ENCODE measurements at places on chromosomes 6 and 20.

GRCh38 chr6:105332576-105332975 lies 70.3 kb downstream of the PREP start:
- DNase-seq: no peak

- DNase-seq: no peak
Observed at GRCh38 chr6:51617751-51618150, 469.7 kb downstream of the PKHD1 start.

DNA sequence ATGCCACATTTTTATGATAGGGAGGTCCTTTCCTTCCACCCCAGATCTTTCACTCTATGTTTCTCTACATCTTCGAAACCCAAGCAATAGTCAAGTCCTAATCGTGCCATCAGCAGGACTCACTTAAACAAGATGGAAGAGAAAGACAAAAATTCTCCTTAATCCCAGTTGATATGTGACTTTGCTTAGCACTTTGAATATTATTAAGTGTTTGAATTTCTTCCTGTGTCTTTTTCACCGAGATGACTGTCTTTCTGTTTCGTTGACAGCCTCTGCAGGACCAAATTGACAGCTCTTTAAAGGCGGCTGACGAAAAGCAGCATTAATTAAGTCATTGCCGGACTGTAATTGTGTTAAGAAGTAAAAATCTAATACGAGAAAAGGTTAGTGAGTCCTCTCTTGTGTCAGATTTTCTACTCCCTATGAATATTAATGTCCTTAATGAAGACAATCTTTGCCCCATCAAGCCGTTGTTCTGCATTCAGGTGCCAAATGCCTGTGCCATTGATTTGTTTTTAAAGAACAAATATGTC lies 208.8 kb upstream of the TSHZ2 start:
- DNase-seq: no peak

- DNase-seq: no peak
Observed at GRCh38 chr6:11542863-11543262, 5.3 kb downstream of the TMEM170B start.

GRCh38 chr6:169144356-169144755 lies 109.3 kb downstream of the THBS2 start:
- no peak for DNase-seq

DNA sequence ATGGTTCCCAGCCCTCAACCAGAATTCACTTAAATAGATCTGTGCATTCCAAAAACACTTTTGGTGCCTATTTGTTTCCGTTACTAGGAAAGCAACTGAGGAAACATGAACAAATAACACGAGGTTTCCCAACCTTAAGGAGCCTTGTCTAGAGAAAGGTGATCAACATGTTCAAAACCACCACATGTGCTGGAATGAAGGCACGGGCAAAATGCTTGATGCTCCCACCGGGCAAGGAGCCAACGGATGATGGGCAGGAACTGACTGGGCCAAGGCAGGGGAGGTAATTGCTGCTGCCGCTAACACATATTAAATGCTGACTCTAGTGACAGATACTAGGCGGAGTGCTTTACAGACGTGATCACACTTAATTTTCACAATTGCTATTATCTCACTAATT lies 2.5 kb downstream of the MYLK4 start:
- DNase-seq: no peak

DNA sequence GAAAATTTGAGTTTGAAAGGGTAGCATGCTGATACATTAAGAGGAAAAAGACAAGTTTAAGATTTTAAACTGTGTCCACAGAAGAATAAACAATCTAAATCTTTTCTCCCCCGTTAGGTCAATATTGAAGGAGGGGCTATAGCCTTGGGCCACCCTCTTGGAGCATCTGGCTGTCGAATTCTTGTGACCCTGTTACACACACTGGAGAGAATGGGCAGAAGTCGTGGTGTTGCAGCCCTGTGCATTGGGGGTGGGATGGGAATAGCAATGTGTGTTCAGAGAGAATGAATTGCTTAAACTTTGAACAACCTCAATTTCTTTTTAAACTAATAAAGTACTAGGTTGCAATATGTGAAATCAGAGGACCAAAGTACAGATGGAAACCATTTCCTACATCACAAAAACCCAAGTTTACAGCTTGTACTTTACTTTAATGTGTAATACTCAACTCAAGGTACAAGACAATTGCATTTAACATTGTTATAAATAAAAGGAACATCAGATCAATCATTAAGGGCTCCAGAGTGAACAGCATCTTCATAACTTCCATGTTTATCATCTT lies 10.8 kb downstream of the TCP1 start:
- no peak for DNase-seq

GRCh38 chr6:99350573-99350972 lies 1.1 kb upstream of the FAXC start:
- no peak for DNase-seq

DNA sequence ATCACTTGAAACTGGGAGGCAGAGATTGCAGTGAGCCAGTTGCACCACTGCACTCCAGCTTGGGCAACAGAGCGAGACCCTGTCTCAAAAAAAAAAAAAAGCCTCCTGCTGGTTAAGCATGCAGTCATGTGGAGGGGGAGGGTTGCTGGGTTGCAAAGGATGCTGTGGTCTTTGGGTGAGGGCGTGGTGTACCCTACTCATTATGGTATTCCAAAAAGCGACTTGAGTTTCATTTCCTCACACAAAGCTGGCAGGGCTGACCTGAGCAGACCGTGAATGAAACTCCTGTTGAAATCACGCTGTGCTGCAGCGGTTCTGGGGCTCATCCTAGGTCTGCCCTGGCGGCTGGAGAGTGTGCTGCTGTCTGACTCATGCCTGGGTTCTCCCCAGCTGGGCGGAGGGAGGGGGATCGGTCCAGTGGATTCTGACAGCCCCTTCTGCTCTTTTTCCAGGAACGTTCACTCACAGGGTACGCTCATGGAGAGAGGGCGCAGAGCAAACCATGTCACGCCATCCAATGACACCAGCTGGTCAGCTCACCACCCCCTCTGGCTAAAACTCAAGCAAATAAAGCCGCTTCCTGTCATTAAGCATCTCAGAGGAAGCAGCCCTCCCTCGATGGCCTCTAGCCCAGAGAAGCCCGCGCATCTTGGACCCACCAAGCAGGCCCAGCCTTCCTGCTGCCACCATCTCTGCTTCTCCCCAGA lies 166.2 kb downstream of the SCML4 start:
- DNase-seq: no peak

DNA sequence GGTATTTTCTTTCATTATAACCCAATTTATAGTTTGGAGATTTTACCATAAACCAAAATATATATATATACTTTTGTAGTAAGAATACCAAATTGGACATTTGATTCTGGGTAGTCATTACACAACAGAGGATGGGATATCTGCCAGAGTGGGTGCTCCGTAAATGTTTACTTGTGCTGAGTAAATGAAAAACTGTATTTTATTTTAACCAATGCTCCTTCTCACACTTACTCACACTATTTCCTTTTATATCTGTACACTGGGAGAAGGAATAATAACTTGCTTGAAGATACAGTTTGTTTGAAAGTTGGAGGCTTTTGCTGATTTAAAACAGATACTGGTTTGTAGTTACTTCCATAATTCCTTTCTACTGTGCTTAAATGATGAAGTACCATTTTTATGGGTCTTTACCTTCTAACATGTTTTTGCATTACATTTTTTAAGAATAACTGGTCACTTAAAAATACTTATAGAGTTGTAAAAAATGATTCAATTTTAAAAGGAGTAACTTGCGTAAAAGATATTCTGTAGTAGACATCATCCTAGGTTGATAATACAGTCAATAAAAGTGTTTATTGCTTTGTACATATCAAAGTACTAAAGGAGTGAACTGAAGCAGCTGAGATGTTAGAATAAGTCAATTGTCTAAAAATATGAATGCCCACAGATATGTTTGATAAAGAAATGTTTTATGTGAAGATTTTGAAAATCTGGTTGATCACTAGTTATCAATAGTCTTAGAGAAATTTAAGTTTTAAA lies 411.7 kb downstream of the UTRN start:
- no peak for DNase-seq

DNA sequence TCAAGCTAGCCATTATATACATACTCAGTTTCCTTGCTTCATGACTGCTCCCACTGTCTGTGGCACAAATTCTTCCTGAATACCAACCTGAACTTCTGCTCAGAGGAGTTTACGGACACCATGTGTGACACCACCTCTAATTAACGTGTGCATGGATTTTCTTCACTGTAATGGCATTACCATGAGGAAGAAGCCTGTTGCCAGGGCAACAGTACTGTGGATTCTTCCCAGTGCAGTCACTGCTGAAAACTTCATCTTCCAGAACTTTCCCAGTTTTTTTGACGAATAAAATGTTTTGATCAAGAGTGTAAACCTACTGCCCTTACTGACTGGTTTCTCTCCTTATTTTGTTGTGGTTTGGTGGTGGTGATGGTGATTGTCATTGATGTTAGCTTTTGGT lies 444.3 kb upstream of the NRSN1 start:
- DNase-seq: no peak

- DNase-seq: no peak
Observed at GRCh38 chr6:123321020-123321419, 315.7 kb downstream of the TRDN start.

DNA sequence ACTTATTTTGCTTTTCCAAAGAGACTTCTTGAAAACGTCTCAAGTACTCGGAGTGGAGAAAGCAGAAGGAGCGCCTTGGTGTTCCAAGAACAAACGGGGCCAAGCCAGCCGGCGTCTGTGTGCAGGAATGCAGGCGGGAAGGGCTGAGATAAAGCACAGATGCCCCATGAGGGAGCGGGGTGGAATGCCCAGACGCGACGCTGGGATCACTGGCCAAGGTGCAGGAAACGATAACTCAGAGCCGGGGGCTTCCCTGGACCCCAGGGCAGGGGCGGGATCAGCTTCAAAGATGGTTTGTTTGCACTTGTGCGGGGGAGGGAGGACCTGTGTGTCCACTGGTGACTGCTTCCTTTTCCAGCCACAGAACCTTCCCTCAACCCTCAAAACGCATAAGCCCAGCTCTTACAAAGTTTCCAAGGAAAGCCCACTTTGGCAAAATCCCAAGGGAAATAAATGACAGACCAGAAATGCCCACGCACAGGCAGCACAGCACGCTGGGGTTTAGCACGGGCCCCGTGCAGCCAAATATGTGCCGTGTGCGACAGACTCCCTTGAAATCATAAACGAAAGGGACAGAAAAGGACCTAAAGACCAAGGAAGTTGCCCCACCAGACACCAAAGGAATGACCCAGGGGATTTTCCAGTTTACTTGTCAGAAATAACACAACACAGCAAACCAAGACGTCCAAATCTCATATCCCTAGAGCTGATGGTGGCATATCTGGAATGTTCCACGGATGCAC lies 113.9 kb downstream of the NFATC2 start:
- DNase-seq: no peak

DNA sequence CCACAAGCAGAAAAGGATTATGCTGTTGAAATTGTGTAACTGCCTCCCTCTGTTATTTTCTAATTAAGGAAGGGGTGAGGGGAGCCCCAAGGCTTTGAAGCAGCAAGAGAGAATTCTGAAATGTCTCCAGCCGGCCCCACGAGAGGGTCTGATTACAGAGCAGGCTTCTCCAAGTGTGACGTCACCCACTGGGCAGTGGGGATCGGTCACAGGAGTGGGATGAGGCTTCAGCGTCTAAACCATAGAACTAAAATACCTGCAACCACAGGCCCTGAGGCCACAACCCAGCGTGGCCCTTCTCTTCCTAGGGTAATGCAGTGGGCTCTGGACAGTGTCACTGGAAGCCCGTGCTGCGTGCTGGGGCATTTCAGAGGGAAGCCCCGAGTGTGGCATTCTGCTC lies 38.6 kb upstream of the APCDD1L start:
- DNase-seq: no peak

DNA sequence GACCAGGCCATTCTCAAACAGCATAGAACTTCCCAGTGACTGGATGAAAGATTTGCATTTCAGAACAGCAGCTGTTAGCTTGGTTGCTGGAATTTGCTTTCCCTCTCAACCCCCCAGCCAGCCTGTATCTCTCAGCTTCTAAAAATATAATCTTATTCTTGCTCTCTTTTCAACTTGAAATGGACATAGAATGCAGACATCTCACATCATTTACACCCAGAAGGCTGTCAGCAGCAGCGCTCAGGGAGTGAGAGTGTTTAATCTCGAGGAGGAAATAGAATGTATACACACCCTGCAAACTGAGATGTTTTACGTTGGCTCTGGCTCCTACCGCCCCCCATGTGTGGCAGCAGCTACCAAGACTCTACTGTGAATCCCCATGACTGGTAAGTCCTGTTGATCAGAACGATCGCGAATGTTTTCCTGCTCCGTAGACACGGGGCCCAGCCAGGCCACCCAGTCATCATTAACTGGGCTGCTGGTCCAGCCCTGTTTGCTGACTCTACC lies 163.4 kb upstream of the SLC24A3 start:
- DNase-seq: peak; percentile 43

DNA sequence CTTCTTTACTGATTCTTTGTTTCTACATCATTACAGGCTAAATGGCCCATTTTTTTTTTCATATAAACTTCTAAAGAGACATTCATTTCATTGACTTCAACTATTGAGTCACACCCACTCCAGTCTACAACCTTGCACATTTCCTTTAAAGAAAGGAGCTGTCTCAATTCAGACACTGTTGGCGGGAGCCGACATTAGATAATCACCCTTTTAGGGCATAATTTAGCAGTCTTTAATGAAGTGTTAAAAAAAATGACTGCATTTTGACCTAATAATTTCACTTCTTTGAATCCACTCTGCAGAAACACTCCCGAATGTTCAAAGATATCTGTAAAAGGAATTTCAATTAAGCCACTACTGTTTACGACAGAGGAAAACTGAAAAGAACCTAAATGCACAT lies 1.5 kb downstream of the EPM2A start:
- no peak for DNase-seq

GRCh38 chr6:35596448-35597442 lies 84.0 kb upstream of the TULP1 start:
- no peak for DNase-seq

- no peak for DNase-seq
Observed at GRCh38 chr20:23081263-23081819, 4.8 kb downstream of the CD93 start.

DNA sequence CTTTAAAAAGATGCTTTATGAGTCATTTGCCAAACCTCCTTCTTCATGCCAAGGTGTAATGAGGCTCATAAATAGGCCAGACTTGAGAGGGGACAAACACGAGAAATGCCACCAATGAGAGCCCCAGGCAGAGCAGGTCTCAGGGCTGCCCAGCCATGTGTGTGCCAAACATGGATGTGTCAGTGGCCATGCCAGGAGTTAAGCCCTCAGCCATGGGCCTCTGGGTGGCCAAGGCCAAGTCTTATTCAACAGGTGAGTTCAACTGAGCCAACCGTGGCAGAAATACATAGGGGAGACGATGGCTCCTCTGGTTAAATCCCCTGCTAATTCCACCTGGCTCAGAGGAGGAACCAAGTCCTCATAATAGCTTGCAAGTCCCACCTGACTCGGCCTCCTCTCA lies 358.8 kb downstream of the PREX1 start:
- DNase-seq: no peak

GRCh38 chr6:35262596-35262995 lies 3.1 kb downstream of the ZNF76 start:
- DNase-seq: no peak

DNA sequence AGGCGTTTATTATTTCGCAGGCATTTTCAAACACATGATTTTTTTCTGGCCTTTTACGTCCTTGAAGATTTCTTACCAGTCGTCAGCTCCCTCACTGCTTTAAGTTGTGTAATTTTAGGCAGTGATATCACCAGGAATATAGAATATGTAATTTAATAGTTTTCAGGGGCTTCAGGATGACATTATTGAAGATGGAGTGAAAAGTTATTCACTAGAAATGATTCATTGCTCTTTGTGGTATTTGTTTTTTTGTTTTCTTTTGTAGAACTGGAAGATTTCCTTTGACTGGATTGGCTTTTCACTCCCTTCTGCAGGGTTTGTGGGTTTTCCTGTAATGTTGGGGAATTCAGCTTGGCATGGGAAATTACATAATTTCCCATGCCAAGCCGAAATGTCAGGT lies 2.0 kb downstream of the LRRC1 start:
- no peak for DNase-seq

- DNase-seq: no peak
Observed at GRCh38 chr6:45665859-45666258, 288.1 kb upstream of the SUPT3H start.
